DMS79 treated with DMSO at 0.1 percent for 48 hours (cell line): ENCODE measurements at places on chromosomes 1 and 21.

GRCh38 chr1:199054694-199055093 lies 415.9 kb downstream of the PTPRC start:
- DNase-seq, result no peak

DNA sequence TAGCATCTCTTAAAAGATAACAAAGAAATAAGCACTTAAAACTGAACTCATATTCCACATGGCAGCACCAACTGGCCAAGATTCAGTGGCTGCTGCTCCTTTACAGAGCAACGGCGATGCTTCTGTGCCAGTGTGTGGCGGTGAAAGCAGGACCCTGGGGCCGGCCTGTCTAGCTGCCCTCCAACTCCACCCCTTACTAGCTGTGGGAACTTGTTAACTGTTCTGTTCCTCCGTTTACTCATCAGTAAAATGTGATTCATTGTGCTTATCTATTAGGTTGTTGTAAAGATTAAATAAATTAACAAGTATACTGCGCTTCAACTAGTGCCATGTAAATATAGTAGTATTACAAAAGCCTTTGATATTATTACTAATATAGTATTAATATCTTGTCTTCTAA lies 133.2 kb downstream of the GDAP2 start:
- no peak for DNase-seq

GRCh38 chr1:56404066-56404465 lies 175.3 kb downstream of the PLPP3 start:
- no peak for DNase-seq

DNA sequence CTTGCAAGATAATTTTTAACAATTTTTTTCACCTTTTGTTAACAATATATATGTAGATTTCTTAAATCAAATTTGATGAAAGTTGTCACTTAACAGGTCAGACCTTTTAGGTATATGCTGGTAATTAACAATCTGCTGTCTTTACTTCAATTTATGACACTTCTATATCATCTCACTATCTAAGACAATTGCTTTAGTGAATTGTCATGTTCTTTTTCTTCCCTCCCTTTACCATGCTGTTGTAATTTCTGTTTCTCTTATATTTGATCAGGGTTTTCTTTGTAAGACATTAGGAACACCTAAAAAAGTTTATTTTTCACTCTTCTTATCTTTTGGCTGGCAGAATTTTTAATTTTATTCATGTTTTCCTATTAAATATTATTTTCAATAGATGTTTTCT lies 2.0 kb downstream of the IFI16 start:
- no peak for DNase-seq

GRCh38 chr1:27045973-27046558 lies 33.4 kb upstream of the TENT5B start:
- peak; percentile 70 for DNase-seq

- DNase-seq, result no peak
Measured at GRCh38 chr21:28099001-28099705, 893.5 kb downstream of the LTN1 start.
